ENCODE measurements at places on chromosomes 4 and X.

GRCh38 chr4:24924309-24924781, 11.5 kb upstream of the CCDC149 start:
- DNase-seq, result no peak

GRCh38 chrX:139691493-139691842, 16.5 kb downstream of the MCF2 start:
- DNase-seq, result no peak

GRCh38 chrX:105210258-105210657, 10.2 kb downstream of the TEX13A start:
- no peak for DNase-seq

DNA sequence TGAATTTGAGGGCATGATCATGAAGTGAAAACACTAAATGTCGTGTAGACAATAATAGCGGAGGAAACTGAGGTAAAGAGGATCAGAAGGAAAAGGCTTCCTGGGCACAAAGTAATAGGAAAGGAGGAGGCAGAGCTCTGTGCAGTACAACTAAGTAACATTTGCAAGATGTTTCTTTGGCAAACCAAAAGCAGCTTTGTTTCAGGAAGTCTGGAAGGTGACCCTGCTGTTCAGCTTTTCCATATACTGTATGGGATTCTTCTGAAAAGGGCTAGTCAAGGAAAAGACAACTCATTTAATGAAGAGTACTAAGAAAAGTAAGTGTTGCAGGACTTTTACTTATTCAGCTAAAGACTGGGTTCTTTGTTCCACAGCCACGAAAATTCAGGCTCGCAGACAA, 463.1 kb downstream of the PCDH7 start:
- no peak for DNase-seq

DNA sequence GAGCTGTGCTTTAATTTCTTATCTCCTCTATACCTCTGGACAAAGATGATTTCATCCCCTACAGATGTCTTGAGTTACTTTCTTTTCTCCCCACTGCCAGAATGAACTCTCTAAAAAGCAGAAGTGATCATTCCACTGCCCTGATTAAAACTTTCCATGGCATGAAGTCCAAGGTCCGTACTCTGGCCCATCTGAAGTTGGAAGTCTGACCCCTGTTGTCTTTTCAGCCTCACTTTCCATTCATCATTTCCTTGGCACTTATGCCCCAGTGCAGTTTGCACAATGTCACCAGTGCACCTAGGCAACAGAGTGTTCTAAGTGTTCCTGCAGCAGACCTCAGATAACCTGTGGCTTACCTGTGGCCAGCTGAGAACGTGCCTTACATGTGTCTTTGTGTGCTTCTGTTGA, 242.4 kb downstream of the FRAS1 start:
- DNase-seq, result no peak

GRCh38 chr4:41081847-41082246, 132.5 kb downstream of the APBB2 start:
- DNase-seq, result no peak

- DNase-seq, result no peak
These were observed 6.5 kb downstream of the CENPU start for GRCh38 chr4:184727430-184727829.

- DNase-seq, result no peak
These were observed 163.3 kb upstream of the SPRY1 start for GRCh38 chr4:123233136-123233768.

DNA sequence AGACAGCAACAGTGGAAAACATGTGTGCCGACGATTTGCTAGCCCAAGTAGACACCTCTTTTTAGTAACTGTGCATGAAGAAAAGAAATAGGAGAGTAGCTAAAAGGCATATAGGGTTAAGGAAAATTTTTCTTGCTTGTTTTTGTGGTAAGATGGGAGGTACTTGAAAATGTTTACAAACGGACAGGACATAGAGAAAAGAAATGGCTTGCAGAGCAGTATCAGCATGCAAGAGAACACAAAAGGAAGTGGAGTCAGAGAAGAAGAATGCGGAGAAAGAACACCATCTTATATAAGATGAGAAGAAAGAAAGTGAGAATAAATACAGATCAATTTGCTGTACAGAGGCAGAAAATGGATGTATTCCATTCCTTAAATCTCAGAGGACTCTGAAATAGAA, 263.7 kb upstream of the ETNPPL start:
- DNase-seq, result no peak

DNA sequence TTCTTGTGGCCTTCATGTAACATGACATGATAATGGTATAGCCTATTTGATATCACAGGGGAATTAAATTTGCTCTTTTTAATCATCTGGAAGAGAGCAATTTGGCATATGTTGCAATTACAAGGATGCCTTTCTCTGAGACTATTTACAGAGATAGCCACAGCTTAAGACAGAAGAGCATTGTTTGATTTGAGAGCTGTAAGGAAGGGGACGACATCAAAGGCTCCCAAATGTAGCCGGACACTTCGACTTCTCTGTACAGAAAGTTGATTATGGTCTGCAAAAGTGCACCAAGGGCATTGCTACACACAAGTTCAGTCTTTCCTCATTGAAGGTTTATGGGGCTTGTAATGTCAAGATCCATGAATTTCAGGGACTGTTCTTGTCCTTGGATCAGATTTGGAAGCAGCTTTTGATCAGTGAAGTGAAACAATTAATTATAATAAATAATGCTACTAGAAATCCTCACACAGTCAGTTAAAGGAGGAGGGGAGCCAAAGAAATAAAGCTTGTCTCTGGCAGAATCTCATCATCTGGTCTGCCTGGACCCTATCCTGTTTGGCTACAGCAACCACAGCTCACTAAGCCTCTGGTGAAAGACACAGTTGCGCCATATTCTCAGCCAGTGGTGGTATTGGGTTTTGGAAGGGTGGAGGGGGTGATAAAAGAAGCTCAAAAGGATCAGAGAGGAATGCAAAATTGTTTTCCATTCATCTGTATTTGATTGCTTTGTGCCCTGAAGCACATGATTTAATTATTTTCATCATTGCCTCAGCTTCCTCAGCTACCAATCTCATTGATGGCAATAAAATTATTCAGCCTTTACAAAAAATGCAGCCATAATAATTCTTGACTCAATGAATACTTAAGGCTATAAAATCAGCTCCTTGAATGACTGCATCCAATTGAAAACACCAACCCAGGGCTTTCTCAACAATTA, 654.3 kb upstream of the LCORL start:
- no peak for DNase-seq

Measured in CD4-positive, alpha-beta T cell (primary cell).